ENCODE measurements at places on chromosomes 13 and 19.

GRCh38 chr13:40217675-40218074 lies 448.8 kb downstream of the FOXO1 start:
- no peak for DNase-seq

DNA sequence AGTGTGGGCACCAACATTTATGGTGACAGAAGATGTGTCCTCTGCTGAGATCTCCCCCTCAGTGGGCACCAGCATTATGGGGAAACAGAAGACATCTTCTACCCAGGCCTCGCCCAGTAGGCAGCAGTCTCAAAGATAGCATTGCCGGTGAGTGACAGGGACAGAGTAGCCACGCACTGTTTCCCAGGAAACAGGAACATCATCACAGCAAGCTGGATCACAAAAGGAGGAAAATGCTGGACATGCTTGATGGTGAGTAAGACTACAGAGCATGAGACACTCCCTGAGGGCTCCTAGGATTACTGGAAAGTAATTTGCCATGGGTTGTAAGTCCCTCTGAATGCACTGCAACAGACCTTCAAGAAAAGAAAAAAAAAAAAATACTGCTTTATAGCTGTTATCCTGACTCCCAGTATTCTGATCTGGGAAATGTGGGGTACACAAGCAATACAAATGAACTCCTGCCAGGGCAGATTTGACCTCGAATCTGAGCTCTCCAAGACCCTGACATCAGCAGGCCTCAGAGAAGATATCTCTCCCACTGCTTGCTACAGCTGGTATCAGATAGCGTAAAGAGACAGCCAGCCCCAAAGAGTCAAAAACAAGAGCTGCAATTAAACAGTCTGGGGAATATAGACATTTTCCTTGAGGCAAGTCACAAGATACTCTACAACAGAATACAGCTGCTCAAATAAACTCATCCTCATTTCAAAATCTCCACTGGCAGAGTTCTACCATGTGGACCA lies 180.4 kb downstream of the RBM26 start:
- DNase-seq: no peak

- no peak for DNase-seq
These were observed 177.3 kb upstream of the KL start for GRCh38 chr13:32838945-32839344.

DNA sequence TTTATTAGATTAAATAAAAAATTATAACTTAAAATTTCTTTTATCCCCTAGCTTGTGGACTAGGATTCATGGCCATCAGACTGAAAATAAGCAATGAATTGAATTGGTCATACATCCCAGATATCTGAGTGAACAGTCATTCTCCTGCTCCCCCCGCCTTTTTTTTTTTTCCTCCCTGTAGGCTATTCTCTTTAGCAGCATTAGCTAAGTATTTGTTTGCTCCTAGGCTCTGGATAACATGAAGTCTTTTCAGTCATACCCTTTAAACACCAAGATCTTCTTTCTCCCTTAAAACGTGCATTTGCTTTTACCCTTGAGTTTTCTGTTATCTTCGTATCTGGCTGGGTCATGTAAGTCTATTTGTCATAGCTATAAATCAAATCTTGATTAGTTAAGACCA lies 866.7 kb upstream of the SPRY2 start:
- DNase-seq: no peak

DNA sequence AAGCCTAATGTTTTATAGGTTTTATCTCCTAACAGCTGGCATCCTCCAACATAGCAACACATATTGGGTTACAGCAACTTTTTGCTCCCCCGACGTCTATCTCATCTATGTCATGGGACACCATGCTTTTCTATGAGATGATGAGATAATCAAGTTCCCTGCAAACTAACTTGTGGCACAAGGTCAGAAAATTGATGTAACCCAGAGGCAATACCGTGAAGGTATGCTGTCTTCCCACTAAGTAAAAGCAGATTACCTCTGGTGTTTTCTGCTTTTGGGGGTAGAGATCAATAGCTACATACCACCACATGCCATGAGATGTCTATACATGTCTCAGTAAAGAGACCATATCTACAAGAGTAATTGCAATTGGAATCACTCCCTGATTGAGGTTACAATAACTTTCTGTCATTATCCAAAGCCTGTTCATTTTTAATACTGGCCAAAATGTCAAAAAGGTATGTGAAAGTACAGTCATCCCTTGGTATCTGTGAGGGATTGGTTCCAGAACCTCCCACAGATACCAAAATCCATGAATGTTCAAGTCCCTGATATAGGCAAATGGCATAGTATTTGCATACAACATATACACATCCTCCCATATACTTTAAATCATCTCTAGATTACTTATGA lies 131.3 kb downstream of the CYSLTR2 start:
- no peak for DNase-seq

GRCh38 chr13:62173958-62174357 lies 758.3 kb upstream of the PCDH20 start:
- no peak for DNase-seq

- no peak for DNase-seq
These were observed 142.3 kb upstream of the ARGLU1 start for GRCh38 chr13:106710266-106710665.

DNA sequence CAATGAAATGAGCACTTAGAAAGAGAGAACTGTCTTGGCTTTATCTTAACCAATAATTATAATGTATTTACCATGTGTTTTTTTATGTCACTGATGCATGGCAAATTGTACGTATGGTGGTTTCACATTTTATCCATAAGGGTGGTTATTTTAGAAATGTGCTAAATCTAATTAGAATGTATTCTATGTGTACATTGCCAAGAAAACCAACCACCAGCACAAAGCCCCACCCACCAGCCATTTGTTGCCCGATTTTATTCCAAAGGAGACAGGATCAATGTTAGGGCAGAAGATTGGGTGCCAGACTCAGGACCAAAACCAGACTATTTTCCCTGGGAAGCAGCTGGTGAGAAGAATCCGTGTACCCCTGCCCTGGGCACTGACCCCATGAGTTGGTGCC lies 63.0 kb upstream of the SOX1 start:
- no peak for DNase-seq

- DNase-seq: no peak
These were observed 195.3 kb downstream of the LIG4 start for GRCh38 chr13:108020027-108020426.

DNA sequence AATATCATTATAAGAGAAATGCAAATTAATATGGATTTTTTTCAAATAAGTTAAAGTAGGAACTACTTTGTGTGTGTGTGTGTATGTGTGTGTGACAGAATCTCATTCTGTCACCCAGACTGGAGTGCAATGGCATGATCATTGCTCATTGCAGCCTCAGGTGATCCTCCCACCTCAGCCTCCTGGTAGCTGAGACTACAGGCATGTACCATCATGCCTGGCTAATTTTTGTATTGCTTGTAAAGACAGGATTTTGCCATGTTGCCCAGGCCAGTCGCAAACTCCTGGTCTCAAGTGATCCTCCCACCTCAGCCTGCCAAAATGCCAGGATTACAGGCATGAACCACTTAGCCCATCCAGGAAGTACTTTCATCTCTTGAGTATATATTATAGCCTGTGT lies 3.2 kb upstream of the ERVV-2 start:
- DNase-seq: no peak

DNA sequence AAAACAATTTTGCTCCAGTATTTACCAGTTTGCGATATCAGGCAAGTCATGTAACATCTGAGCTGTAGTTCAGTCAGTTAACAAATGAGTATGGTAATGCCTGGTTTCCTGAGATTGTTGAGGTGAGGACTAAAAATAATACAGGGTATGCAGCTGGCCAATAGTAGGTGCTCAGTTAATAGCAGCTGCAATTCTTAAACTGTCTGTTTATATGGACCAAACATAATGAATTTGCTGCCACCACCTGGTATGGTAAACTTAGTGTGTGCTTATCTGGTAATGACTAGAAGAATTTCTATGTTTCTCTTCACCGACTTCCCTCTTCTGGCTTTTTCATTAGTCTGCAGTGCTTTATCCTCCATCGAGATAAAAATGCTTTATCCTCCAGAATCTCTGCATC lies 9.1 kb downstream of the ZMYM2 start:
- no peak for DNase-seq

GRCh38 chr13:95463531-95463930 lies 89.0 kb upstream of the CLDN10 start:
- DNase-seq: no peak

GRCh38 chr13:102913914-102914313 lies 68.1 kb downstream of the ERCC5 start:
- DNase-seq: no peak

DNA sequence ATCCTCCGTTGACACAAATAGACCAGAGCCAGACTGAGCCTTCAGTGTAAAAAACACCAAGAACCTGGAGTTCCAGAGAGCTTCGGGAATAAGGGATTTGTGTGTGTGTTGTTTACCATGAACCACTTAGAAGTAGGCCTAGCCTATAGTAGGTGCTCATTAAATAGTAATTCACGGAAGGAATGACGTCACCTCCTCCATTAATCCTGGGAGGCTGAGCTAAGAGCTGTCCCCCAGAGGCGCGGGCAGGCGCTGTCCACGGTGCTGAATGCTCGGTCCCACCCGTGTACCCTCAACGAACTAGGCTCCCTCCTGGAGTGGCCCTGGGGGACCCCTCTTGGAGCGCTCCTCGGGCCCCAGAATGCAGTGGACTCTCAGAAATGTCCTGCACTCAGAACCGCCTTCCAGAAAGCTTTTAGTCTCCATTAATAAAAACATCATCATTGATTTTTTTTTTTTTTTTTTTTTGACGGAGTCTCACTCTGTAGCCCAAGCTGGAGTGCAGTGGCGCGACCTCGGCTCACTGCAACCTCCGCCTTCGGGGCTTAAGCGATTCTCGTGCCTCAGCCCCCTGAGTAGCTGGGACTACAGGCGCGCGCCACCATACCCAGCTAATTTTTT lies 6.5 kb downstream of the UNC13A start:
- no peak for DNase-seq

DNA sequence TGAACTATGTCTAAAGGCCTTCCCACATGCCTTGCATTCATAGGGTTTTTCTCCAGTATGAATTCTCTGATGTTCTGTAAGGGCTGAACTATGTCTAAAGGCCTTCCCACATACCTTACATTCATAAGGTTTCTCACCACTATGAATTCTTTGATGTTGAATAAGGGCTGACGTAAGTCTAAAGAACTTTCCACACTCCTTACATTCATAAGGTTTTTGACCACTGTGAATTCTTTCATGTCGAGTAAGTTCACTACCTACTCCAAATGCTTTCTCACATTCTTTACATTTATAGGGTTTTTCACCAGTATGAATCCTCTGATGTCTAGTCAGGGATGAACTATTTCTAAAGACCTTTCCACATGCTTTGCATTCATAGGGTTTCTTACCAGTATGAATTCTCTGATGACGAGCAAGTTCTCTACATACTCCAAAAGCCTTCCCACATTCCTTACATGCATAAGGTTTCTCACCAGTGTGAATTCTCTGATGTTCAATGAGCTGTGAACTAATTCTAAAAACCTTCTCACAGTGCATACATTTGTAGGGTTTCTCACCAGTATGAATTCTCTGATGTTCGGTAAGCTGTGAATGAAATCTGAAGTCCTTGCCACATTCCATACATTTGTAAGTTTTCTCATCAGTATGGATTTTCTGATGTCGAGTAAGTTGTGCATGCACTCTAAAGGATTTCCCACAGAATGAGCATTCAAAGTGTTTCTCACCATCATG lies 19.1 kb upstream of the ZNF260 start:
- no peak for DNase-seq

DNA sequence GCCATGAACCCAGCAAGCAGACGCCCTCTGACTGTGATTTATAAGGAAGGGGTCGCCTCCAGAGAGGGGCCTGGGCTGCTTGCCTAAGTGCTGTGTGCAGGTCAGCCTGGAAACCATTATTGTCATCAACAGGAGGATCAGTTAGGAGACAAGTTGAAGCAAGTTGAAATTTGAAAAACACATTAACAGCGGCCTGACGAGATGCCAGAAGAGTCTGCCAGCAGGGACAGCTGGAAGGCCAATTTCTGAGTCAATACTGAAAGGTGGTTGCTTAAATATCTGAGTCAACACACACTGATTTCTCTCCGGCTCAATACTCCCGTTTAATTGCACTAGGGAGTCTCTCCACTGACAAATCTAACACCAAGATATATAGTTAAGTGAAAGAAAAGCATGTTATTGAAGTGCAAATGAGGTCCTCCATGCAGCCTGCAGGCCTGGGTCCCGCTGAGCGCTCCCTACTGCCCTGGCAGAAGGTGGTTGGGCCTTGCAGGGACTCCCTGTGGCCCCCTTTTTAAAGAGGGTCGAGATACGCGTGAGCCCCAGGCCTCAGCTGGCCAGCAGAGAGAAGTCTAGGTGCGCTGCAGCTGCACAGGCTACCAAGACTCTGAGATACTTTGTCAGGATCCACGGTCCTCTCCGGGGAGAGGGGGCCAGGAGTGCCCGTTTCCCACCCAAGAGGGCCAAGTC lies 91.1 kb downstream of the RNASEH2B start:
- no peak for DNase-seq

DNA sequence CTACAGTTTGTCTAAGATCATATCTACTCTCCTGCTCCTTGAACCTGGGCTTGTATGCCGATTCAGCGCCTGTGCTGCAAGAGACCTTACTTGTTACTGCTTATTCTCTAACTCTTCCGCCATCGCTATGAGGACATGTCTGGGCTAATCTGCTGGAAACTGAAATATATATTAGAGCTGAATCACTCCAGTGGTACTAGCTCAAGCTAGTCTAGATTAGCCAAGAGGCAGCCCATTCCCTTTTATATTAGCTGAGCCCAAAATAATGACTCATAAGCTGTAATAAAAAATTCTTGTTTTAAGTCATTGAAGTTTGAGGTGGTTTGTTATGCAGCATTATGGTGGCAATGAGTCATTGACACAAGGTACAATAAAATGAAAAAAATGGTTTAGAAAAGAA lies 52.8 kb downstream of the SLC6A16 start:
- DNase-seq: no peak

DNA sequence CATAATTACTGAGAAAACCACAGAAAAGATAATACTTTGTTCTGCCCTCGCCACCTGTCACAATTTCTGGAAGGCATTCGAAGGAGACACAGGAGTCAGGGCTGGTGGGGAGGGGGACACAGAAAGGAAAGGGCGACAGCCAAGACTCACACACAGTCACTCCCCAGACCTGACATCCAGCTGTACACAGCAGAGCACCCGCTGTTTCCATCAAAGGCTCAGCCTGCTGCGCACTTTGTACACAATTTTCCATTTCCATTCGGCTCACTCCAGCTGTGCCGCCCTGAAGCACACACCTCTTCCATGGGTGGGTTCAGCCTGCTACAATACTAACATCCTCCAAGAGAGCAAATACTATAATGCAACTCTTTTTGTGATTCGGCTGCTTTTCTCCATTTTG lies 38.0 kb downstream of the STK24 start:
- no peak for DNase-seq

- no peak for DNase-seq
These were observed 574 bp downstream of the VMAC start for GRCh38 chr19:5905114-5905778.

- no peak for DNase-seq
These were observed 2299.5 kb downstream of the PCDH9 start for GRCh38 chr13:64930636-64931035.

DNA sequence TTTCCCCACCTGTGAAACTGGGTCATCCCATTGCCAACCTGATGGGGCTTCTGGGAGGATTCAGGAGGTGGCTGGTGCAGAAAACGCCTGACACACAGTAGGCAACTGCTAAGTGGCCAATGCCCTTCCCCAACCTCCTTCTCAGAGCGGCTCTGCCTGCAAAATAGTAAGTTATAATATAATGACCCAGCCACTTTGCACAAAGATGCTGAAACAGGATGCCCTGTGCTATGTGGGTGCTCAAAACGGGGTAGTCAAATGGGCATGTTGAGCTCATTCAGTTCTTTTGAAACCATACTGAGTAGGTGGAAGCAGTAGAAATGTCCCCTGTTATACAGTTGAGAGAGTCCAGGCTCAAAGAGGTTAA lies 507 bp downstream of the MARCHF2 start:
- DNase-seq: no peak

Measured in coronary artery (tissue), 2 donors.